ENCODE measurements at places on chromosomes 6 and 20.

DNA sequence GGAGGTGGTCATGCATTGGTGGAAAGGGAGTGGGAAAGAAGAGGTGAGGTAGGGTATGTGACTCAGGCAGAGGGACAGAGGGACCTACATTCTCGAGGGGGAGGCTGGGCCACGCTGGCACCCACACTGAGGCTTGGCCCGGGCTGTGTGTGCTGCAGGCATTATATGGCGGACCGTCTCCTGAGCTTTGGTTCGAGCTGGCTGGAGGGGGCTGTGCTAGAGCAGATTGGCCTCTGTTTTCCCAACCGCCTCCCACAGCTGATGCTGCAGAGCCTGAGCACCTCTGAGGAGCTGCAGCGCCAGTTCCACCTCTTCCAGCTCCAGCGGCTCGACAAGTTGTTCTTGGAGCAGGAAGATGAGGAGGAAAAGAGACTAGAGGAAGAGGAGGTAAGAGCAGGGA, 23.4 kb downstream of the DNPH1 start:
- no peak for DNase-seq

DNA sequence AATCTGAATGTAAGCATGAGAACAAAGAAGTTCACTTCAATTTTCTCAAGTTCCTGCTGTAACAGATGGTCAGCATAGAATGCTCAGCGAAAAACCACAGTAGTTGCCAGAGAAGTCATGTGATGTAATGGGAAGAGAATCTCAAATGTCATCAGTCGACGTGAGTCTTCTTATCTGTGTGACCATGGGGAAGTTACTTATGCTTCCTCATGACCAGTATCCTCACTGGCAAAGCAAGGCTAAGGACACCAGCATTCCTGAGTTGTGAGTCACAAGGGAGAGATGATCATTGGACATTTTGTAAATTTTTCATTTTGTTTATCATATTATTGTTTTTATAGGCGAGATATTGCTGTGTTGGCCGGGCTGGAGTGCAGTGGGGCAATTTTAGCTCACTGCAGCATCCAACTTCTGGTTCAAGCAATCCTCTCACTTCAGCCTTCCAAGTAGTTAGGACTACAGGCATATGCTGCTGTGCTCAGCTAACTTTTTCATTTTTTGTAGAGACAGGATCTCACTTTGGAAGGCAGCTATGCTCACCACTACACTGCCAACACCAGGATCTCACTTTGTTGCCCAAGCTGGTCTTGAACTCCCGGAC, 21.9 kb downstream of the SGK1 start:
- no peak for DNase-seq

DNA sequence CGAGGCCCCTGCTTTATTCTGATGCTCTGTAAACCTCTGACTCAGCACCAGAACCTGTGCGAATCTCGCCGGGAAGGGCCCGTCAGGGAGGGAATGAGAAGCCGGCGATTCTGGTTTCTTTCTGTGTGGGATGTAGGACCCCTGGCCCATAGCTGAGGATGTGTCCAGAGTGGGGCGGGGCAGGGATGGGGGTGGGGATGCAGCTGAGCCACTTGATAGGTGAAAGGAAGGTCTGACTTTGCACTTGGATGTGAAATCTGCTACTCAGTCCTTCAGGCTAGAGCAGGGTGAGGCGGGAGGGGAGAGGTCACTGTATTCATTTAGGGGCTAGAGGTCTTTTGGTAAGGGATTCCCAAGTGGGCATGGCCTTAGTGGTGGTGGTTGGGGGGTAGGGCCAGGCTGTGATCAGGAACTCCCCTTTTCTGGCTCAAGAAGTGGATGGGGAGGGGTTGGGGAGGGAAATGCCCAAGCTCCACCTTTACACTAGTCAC, 2.3 kb downstream of the TOX2 start:
- no peak for DNase-seq

DNA sequence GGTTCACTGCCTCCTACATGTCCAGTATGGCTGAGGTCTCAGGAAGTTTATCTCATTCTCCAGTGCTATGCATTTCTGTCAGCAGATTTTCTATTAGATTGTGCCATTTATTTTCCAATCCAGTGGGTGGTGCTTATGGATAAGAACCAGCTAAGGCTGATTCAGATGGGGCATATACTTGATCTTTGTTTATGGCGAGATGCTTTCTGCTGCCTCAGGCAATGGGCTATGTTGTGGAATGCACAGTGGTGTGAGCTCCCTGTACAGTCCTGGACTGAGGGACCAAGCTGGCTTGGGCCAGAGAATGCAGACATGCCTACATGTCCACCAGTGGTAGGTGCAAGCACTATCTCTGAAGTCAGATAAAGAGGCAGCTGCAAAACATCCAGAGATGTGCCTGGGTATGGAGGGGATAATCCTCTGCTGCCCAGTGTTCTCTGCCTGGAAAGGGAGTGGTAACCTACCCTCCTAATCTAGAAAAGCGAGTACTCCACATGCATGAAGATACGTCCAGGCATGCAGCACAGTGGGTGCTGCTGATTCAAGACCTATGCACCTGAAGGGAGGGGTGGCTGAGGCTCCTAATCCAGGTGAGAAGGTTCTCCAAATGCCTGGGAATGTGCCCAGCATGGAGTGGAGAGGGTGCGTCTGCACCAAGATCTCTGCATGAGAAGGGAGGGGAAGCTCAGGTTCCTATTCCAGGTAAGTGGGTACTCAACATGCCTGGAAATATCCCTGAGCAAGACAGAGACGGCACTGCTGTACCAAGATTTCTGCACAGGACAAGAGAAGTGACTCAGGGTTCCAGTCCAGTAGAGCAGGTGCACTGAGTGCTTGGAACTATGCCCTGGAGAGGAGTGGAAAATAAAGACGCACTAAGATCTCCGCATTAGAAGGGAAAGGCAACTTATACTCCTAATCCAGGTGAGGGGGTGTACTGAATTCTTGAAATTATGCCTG, 9.4 kb downstream of the CST4 start:
- DNase-seq = no peak

DNA sequence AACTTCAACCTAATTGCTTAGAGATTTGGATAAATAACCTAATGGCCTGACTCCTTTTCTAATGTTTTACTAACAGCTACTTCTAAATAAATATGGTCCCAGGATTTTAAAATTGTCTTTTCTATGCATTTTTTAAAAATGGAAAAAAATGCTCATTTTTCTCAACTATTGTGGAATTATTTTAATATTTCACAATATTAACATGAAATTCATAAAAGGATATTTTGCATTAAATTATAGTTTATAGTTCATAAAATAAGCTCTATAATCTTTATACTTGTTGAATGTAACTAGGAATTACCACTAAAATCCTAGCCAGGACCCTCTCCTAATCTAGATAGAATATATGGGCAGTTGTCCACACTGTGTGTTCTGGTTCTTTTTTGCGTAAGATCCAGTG, 37.3 kb downstream of the TBPL1 start:
- no peak for DNase-seq

All from activated CD8-positive, alpha-beta memory T cell treated with anti-CD3 and anti-CD28 coated beads, Interleukin-2, amount 50 U/mL, for 4 hours (primary cell).